ENCODE measurements at places on chromosomes 5 and 9.

- no peak for DNase-seq
These were observed 164.3 kb upstream of the KLF9 start for GRCh38 chr9:70578720-70579119.

DNA sequence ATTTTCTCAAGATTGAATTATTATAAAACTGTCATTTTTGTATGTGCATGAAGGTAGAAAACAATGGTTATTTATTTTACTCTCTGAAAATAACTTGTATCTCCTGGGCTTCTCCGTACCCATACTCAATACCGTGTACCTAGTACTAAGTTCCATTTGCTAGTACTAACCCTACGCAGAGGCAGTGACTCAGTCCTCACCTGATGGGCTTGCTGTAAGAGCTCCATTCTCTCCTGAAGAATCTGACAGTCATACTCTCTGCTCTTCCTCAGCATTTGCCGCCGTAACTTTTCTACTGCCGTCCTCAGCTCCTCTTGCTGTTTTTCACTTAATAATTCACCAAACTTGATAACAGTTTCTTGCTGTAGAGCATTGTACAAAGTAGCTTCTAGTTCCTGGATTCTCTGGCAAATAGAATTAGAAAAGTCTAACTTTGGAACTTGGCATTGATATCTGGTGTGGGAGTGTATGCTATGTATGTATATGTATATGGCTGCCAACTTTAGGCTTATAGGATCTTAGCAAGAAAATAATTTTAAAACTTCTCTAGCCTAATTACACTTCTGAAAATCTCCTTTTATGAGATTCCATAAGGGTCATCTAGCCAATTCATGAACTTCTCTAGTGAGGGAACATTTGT, 108.0 kb upstream of the DPYSL3 start:
- DNase-seq: no peak

DNA sequence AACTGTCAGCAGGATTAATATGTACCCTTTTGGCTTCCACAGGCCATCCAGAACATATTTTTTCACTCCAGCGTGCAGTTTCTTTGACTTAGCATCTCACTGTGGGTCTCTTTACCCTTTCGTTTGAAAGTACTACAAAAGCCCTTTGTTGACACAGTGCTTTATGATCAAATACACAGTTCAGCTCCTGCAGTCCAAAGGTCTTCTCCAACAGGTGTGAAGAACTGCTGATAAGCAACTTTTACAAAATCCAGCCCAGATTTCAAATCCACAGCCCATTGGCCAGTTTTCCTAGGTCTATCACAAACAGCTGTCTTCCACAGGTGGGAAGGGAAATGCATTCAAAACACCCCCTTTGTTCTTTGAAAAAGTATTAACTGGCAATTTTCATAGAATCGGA, 54.8 kb downstream of the MYO10 start:
- no peak for DNase-seq

DNA sequence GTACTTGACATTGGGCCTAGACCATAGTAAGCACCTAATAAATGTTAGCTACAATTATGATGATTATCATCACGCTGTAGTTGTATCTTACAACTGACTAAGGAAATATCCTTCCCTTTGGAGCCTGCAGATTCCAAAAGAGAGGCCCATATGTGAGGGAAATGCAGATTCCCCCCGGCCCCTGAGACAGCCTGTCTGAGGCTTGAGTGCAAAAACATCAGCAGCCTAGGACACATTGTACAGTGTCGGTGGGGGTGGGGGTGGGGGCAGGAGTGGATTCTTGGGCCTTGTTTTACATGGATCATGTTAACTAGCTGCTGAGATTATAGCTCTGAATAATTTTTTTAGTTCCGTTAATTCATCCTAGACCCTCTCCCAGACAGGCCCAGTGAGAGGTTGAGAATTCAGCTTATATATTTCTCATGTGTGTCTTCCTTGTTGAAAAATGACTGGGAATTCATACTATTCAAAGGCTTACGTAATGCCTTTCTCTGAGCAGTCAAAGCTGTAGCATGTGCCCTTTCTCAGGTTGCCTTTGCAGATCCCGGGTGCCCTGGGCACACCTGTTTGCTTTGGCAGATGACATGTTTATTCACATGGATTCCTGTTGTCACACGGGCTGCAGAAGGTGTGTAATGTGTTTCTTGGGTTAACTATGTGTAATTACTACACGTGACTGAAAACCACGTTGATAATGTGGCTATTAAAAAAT, 262.8 kb downstream of the NR3C1 start:
- no peak for DNase-seq

DNA sequence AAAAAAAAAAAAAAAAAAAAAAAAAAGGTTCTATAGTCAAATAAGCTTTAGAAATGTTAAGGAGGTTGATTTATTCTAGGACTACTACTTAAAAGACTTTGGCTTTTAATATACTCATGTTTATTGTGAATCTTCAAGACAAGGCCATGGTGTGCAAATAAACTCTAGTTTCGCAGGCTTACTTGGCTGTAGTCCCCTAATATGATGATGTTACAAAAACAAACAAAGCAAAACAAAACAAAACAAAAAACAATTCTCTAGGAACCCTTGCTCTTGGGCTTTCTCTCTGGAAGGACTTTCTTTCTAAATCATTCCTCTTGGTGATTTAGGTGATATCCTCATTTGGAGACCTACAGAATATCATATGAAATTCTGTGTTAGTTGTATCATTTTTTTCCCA, 172.0 kb downstream of the GDNF start:
- DNase-seq: no peak

GRCh38 chr9:96246267-96246671, 55.7 kb downstream of the HSD17B3 start:
- no peak for DNase-seq

DNA sequence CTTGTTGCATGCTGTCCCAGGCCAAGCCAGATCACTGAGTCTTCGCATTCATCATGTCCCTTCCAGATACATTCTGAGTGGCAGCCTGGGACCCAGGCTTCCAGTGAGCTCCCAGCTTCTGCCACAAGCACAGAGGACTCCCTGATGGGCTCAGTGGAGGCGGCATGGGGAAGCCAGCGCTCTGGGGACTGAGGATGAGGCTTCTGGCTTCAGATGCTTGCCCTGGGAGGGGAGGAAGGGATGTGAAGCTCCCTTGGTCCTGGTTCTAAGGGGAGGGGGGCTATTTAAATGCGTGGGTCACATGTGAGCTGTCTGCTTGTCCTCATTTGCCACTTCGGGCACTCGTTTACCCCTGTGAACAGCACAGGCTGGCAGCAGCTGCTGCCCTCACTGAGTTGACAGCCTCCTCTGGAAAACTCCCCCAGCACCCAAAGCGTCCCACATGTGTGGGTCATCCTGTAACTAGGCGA, 174.0 kb downstream of the NR3C1 start:
- DNase-seq: no peak

DNA sequence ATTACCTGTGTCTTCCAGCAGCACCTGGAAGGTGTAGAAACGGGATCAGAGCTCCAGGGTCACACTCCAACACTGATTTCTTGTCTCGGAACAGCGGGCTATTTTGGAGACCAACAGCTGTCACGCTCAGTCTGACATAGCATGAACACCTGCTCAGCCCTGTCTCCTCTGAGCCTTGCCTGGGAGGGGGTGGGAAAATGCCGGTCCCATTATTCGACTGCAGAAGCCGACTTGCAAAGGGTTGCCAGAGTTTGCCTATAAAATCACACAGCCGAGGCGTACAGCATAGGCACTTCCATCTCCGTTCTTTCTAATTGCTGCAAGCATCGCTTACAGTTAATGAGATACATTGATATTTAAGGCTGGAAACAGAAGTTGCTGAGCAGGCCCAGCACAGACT, 300.8 kb upstream of the MSX2 start:
- DNase-seq: no peak

DNA sequence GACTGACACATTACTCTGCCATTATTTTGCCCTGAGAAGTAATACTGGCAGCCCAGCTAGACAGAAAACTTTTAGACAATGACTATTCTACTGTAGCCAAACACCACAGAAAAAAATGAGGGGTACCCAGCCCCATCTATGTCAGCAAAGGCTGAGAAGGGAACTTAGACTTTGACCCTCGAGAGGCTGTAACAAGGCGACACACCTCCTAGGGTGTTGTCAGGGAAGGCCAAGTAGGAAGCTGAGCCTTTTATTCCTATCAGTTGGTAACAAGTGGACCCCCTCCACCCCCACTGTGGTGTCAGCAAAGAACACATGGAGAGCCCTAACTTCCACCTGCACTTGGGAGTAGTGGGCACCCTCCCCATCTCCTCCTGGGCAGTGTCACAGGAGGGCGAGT, 55.6 kb downstream of the SPTLC1 start:
- DNase-seq: no peak

GRCh38 chr5:58085800-58086199, 374.1 kb downstream of the PLK2 start:
- no peak for DNase-seq

GRCh38 chr9:13436591-13436990, 157.1 kb upstream of the MPDZ start:
- DNase-seq: no peak

DNA sequence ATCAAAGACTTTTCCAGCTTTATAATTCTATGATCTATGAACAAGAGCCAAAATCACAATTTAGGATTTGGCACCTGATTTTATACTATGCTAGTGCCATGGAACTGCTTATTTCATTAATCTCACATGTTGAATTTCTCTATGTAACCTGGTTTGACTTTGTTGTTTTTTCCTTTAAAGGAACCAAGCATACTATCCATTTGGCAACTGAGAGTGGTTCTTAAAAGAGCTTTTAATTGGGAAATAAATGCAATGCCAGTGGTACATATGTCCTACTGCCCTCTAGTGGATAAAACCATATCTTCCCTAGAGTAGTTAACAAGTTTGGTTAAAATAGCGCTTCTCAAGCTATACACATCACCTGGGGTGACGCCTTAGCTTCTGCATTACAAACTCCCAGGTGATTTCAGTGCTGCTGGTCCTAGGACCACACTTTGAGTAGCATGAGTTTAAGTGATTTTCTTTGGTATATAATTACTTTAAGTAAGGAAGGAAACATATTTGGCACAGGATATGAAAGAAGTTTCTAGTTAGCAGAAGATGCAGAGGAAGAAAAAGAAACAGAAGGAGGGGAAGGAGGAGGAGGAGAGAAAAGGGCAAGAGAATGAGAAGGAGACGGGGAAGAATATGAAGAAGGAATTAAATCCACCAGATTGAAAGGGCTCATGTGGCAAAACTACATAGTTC, 56.8 kb downstream of the FGF10 start:
- DNase-seq: peak; percentile 56

DNA sequence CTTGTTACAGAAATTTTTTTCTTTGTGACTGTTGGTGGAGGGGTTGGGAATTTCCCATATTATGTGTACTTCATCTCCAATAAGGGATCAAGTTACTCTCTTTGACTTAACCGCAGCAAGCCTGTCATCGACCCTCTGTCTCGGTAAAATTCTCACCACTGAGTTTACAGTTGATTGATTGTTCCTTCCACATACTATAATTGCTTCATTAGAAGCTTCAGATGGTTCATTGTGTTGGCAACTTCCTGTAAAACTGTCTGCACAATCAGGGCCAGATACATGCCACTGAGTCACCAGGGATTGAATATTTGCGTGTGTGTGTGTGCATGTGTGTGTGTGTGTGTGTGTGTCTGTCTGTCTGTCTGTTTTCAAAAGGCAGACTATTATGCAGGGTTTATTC, 176.6 kb downstream of the ZNF462 start:
- no peak for DNase-seq

DNA sequence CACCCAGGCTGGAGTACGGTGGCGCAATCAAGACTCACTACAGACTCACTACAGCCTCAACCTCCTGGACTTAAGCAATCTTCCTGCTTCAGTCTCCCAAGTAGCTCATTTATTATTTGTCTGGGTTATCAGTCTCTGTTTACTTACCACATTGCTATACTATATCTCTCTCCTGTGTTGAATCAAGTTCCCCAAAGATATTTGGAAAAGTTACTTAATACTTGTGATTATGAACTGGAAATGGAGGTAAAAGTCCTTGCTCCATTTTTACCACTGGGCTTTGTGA, 55.6 kb downstream of the ANGPTL2 start:
- no peak for DNase-seq

GRCh38 chr9:71592400-71592799, 175.9 kb downstream of the CEMIP2 start:
- DNase-seq: no peak

DNA sequence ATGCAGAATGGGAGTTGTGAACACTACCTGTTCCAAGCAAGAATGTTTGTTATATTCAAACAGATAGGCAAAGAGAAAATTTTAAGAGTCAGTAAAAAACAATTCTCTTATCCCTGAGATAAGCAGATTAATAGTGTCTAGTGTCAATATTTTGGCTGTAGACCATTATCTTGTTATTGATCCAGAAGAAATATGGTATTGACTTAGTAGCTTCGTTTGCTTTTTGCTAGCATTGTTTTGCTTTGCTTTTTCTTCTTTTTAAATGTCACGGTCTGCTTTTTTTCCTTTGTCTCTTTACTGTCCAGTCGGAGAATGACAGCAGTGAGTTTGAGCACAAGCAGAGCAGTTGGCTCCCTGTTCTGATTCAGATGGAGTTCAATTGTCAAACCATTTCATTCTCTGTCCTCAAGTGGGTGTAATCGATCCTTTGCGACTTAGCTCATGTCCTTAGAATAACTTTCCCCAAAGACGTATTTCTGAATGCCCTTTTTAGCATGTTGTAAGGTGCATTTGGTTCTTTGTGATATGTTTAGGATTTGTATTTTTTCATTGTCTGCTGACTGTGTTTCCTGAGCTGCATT, 29.3 kb downstream of the FUBP3 start:
- no peak for DNase-seq

GRCh38 chr5:133426264-133426663, 186.1 kb downstream of the FSTL4 start:
- DNase-seq: no peak

- DNase-seq: no peak
These were observed 97.0 kb upstream of the COL5A1 start for GRCh38 chr9:134544388-134545214.

- no peak for DNase-seq
These were observed 30.4 kb downstream of the TBC1D2 start for GRCh38 chr9:98225015-98225442.

- DNase-seq: no peak
These were observed 64.8 kb downstream of the ACER2 start for GRCh38 chr9:19473605-19474004.

GRCh38 chr5:35859101-35859661, 2.5 kb downstream of the IL7R start:
- no peak for DNase-seq

GRCh38 chr9:99365233-99365980, 143.3 kb downstream of the SEC61B start:
- no peak for DNase-seq

DNA sequence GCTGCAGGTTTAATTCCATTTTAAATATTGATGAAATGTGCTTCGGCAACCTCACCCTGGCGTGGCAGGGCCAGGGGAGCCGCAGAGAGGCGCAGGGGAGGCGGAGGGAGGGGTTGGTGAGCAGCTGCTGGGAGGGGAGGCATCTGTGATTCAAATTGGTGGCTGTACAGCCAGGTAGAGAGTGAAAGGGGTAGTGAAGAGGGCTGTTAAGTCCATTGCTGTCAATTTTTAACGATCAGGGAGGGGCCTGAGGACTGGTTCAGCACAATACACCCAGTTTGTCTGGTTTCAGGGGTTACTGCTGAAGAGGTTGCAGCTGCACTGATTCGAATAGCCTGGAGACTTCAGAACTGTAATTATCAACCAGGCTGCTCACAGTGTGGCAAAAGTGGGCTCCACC, 31.3 kb downstream of the LHX6 start:
- DNase-seq: no peak

GRCh38 chr9:136028760-136029470, 66.2 kb downstream of the NACC2 start:
- no peak for DNase-seq

GRCh38 chr9:128099231-128099931, 28.1 kb downstream of the PTGES2 start:
- no peak for DNase-seq
